ENCODE measurements at places on chromosomes 1 and 21.

DNA sequence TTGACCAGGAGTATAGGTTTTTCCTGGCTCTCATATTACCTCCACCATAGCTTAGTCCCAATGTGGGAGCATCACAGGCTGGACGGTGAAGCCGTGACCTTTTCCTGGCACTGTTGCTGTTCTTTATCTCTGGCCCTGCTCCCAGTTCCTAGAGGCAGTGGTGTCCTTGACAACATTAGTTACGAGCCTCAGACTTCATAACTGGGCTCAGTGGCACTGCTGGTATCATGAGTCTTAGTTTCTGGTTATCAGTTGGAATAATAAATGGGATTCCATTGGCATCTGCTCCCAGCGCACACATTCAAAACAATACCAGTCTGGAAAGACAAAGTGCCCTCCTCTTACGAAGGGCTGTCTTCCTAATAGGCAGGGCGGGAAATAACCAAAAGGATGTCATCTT is 8.0 kb downstream of the RNPEP start:
- DNase-seq, result no peak

- DNase-seq, result no peak
Observed at GRCh38 chr1:112247961-112248360, 148.1 kb upstream of the CTTNBP2NL start.

- no peak for DNase-seq
Observed at GRCh38 chr1:27133991-27134390, 20.9 kb downstream of the SLC9A1 start.

DNA sequence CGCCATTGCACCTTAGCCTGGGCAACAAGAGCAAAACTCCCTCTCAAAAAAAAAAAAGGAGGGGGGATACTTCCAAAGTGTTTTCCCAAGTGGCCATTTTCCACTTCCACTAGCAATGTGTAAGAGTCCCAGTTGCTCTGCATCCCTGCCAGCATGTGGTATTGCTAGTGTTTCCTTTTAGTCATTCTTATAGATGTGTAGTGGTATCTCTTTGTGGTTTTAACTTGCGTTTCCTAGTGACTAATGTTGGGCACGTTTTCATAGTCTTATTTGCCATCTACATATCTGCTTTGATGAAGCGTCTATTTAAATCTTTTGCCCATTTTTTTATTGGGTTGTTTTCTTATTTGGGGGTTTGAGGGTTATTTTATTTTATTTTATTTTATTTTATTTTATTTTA is 31.1 kb downstream of the INAVA start:
- DNase-seq, result no peak

DNA sequence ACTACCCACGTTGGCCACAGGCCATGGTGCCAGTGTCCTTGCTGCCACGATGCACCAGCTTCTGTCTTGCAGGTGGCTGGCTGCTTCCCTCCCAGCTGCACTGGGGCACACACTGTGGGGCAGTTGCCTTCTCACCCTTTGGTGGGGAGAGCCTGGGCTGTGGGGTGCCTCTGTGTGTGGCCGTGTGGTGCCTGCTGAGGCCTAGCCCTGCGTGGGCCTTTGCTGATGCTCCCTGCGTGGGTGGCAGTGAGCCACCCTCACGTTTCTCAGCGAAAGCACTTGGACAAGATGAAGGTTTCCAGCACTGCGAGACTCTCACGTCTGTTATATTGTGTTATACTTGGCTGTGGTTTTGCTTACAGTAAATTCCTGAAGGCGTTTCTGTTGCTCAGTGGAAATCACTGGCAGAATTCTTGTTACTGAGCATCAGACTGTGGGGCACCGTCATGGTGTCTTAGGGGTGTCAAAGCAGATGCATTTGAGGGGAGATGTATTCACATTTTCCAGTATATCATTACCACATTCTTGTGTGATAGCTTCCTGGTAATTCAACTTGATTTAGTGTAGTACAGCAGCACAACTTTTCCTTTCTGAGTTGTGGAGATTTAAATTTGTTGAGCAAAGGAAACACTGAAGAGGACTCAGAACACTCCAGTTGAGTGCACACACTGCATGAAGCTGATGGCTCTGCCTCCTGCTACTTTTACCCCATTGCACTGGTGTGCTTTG is 124.7 kb downstream of the PCBP3 start:
- DNase-seq, result peak; percentile 26

- DNase-seq, result no peak
Observed at GRCh38 chr21:35196128-35196527, 147.0 kb upstream of the RUNX1 start.

GRCh38 chr1:201259476-201260235 is 23.6 kb upstream of the PKP1 start:
- no peak for DNase-seq

DNA sequence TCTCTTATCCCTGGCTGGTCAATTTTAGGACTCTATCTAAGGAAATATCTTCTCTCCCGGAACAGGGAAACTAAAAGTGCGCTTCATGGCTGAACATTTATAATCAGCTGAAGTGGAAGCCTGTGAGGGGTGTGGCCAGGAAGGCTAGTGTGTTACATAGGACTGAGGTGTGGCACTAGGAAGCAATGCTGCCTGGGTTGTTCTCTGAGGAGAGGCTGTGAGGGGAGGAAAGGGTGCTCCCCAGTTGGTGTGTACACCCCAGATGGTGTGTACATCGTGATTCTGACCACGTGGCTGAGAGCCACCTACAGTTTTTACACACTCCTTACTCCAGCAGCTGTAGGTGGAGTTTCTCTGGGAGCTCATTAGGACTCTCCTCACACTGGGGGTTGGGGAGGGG is 16.3 kb downstream of the NTPCR start:
- no peak for DNase-seq

- DNase-seq, result no peak
Observed at GRCh38 chr21:33236766-33237165, 7.0 kb downstream of the IFNAR2 start.

- no peak for DNase-seq
Observed at GRCh38 chr1:229594227-229595008, 31.5 kb downstream of the TAF5L start.

- DNase-seq, result no peak
Observed at GRCh38 chr1:29081201-29081600, 42.5 kb downstream of the TMEM200B start.

- no peak for DNase-seq
Observed at GRCh38 chr1:174060090-174060489, 37.9 kb upstream of the RC3H1 start.

- DNase-seq, result no peak
Observed at GRCh38 chr1:112172294-112172882, 182.9 kb upstream of the KCND3 start.

- no peak for DNase-seq
Observed at GRCh38 chr1:180534214-180534613, 24.6 kb upstream of the OVAAL start.

DNA sequence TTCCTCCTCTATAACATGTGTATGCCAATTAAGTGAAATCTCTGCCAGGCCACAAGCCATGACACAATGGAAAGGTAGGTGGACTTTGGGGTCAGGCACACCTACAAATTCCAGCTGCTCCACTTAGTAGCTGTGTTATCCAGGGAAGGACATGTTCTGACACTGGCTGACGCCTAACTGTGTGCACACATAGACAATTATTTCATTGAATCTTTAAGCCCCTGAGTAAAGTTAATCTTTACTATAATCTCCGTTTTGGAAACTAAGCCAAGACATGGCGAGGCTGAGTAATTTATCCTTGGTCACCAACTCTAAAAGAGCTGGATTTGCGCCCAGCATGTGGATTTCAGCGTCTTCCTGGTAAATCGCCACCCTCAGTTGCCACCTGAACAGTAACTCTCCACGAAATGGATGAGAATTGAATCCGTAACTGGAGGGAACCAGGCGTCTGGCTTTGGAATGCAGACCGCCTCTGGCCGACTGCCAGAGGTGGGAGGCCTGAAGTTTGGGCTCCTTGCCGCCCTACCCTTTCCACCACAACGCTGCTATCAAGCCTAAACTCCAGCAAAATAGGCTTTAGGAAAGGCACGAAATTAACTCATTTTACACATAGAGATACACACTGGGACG is 888 bp upstream of the SNRPE start:
- DNase-seq, result no peak

GRCh38 chr1:15153842-15154479 is 414 bp downstream of the TMEM51 start:
- DNase-seq, result no peak

DNA sequence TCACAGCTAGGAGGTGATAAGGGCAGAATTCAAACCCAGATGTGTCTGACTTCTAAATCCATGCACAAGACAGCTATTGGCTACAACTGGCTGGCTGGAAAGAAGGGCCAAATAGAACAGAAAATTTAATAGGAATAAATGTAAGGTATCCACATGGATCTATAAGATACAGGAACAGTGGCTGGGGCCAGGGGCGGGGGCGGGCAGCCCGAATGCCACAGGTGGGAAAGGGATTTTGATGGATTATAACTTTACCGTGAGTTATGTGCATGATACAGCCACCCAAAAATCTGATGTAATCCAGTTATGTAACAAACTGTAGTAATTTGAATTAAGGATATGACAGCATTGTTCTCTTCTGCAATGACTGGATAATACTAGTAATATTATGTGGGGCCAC is 87.0 kb upstream of the COA6 start:
- DNase-seq, result no peak

GRCh38 chr1:154615411-154615810 is 7.4 kb upstream of the ADAR start:
- DNase-seq, result no peak

All from fibroblast of skin of left biceps (primary cell).